NCI-H146 (cell line): ENCODE measurements at places on chromosomes 6 and 20.

GRCh38 chr6:144215402-144215931, 65.2 kb downstream of the STX11 start:
- peak; percentile 30 for DNase-seq

DNA sequence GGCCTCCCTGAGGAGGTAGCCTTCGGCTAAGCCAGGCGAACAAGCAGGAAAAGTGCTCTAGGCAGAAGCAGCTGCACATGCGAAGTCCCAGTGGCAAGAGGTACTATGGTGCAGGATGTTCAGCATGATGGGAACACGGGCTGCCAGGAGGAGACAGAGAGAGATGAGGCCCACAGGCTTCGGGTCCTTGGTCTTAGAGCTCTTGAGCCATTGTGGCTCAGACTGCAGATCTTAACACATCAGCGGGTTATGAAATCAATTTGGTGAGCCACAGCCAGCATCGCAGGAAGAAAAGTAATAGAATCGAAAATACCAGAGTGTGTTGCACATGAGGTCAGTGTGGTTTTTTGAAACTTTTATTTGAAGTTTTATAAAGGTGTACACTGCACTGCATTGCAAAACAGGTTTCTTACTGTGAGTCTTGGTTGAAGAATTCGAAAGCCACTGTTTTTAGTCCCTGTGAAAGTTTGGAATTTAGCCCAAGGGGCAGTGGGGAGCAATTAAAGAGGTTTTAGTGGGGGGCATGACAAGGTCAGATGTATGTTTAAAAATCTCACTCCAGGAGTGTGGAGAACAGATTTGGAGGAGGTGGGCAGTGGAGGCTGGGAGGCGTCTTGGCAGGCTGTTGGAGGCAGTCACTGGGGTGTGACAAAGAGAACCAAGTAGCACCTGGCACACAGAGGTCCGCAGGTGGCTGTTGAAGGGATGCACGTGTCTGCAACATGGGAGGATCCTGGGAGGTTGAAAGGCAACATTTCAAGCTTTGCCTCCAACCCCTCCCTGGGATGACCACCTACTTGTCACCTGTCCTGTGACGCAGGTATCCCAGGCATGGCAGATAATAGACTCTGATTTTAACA, 69.3 kb downstream of the EYA2 start:
- DNase-seq, result peak; percentile 29

GRCh38 chr6:414447-414846, 22.9 kb downstream of the IRF4 start:
- DNase-seq, result no peak

DNA sequence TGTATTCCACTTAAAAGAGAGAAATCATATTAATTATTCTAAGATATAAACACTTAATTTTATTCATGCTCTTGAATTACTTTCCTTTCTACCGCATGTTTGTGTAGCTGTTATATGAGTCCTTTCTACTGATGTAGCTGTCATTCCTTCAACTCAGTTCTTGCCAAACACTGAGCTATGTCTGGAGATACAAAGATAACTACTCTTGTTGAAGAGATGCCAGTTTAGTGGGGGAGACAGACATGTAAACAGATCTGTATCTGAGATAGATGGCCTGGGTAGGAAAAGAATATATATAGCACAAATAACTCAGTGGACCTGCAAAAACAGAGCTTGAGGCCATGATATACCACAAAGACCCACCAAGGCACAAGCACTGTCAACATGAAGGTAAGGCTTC, 157.3 kb downstream of the BTBD9 start:
- no peak for DNase-seq

DNA sequence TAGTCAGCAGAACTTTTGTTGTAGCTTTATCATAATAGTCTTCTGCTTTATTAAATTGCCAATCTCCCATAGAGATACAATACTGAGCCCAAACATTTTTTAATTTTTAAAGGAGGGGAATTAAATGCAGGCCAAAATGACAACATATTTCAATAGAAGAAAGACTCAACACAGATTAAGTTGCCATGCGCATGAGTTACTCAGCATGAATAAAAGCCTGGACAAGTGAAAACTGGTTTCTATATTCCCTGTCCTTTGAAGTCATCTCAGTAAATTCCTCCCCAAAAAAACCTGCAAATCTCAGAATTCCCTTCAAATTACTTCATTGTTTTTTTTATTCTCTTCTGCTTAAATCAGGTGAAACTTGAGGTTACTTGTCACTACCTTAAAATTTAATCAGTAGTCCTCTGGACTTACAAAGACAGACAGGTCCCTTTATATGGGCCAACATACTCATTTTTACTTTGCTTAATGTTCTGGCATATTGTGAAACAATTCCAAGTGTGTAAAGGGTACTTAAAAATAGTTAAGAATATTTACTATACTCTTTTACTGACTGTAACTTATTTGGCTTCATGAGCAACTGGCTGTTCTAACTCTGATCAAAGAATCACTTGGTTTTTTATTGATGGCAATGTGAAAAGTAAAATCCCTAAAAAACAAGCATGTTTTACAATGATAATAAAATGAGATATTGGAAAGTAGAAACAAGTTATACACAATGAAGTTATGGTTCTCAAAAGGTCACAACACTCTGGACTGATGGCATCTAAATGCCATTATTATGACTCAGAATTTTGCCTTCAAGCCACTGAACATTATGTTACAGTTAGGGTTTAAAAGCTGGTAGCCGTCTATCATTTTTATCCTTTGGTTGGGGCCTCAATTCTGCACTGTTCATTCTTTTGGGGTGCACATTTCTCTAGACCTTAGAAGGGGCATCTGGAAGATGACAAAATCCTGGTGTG, 49.9 kb upstream of the COL21A1 start:
- DNase-seq, result no peak

- DNase-seq, result no peak
These were observed 257.5 kb upstream of the TCF21 start for GRCh38 chr6:133631421-133631820.

DNA sequence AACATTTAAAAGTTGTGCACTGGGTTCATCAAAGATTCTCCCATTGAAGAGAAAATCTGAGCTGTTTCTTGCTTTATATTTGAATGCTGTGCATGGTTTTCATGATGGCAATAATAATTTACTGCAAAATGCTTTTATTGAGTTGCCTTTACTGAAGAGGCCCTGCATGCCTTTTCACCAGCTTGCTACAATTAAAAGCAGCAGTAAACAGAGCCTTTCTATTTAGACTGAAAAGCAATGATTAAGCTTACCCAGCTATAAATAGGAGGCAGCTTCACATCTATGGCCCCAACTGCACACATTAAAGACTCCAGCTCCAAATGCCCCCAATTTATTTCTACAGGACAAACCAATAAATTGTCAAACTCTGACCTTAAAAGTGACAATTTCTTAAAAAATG, 70.3 kb downstream of the ANKEF1 start:
- DNase-seq, result peak; percentile 95

DNA sequence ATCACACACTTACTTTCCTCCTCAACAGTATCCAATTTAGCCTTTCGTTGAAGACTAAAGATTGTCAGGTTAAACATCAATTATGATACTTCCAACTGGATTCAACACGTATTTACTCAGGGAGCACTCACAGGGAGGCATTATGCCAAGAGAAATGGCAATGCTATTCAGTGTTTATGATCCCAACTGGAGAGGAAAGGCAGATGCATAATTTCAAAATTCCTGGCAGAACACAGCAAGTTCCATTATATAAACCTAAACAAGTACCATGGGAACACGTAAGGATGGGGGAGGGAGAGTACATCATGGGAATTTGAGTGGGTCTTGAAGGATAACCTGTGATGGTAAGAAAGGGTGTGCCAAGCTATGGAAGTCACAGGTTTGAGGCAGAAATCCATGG, 112.7 kb downstream of the ISM1 start:
- no peak for DNase-seq

DNA sequence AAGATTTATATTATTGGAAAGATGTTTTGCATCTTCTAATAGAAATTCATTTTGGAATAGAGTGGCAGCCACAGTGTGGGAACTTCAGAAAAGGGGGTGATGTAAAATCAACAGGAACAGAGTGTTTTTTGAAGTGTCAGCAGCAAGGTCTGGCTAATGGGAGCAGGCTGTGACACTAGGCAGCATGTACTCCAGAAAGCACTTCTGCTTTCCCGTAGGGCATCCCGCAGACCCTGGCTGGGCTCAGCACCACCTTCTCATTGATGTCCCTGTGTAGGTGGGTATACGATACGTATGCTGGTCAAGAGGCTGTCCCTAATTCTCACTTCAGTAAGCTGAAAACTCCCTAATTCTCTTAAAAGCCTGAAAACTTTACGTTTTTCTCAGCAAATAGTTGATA, 74.7 kb downstream of the EYA4 start:
- DNase-seq, result peak; percentile 15

GRCh38 chr6:143694560-143694959, 16.8 kb downstream of the PHACTR2 start:
- peak; percentile 76 for DNase-seq

- DNase-seq, result no peak
These were observed 81.9 kb upstream of the RIN2 start for GRCh38 chr20:19676202-19676601.

- no peak for DNase-seq
These were observed at the start of gene HLA-DRA for GRCh38 chr6:32439602-32440214. TSS of gene HLA-DRA (plus strand) at chr6:32439887. CDS start at chr6:32439951, 64 bp downstream.

DNA sequence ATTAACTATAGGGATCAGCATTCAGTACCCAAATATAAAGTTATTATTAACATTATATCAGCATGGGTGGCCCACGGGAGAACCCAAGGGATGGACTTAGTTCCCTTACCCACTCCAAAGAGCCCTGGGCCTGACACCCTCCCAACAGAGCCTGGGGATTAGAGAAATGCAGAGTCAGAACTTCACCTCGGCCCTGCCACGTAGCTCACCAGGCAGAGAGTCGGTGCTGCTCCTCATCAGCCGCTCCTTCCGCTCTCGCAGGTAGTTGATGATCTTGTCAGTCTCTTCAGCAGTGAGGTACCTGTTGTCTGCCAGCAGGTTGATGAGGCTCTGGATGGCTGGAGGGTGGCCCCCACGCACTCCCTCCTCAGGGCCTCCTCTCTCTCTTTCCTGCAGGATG, 26.6 kb downstream of the NCOA5 start:
- DNase-seq, result no peak

GRCh38 chr20:22312744-22313346, 271.5 kb downstream of the FOXA2 start:
- DNase-seq, result peak; percentile 37

GRCh38 chr6:75296811-75297779, 12.5 kb upstream of the TMEM30A start:
- peak; percentile 63 for DNase-seq

DNA sequence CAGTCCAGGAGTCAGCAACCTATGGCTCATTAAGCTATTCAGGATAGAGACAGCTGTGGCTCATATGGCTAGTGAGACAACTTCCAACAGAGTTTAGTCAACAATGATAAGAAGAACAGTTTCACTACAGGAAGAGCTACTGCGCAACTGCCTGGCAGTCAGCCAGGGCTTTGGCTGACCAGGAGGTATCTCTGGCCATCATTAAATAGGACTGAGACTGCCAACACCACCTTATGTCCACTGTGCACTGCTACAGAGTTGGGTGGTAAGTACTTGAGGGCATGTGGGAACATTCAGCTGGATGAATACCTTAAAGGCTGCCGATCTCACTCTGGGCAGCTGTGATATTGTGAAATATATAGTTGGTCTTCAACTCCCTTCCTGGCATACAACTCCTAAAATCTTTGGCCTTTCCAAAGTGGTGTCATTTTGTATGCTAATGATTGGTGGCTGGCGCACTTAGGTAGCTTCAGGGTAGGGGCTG, 52.2 kb upstream of the FAM83C start:
- peak; percentile 98 for DNase-seq

GRCh38 chr20:56454754-56455153, 13.7 kb upstream of the RTF2 start:
- DNase-seq, result no peak

DNA sequence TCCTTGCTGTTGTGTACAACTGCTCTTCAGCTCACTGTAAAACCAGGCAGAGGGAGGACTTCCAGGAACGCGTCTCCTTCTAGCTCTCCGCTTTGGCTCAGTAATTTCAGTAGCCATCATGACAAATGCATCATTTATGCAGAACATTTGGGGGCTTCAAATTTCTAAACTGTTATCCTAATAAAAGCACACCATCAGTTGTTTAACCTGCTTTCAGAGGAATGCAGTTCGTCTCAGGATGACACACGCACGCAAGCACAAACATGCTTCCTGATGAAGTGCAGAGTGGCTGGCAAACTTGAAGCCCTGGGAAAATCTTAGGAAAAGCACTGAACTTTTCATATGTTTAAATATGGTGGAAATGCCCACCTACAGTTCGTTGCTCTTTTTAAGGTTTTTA, 24.4 kb downstream of the SLC22A23 start:
- DNase-seq, result no peak

DNA sequence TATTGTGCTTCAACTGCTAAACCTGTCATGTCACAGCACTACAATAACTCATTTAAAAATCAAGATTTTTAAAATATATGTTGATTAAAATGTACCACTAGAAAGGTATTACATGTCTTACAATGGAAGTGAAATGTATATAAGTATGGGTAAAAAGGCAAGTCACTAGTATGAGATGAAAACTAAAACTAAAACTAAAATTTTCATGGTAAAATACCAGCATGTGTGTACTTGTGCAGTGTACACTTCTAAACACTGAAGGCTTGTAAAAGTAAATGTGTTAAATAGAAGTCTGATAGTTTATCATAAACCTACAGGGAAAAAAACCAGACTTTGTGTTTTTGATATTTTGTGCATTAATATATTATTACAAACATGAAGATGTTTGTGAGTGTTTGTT, 13.7 kb upstream of the TMEM244 start:
- no peak for DNase-seq

GRCh38 chr20:16601047-16601446, 27.8 kb upstream of the KIF16B start:
- no peak for DNase-seq

DNA sequence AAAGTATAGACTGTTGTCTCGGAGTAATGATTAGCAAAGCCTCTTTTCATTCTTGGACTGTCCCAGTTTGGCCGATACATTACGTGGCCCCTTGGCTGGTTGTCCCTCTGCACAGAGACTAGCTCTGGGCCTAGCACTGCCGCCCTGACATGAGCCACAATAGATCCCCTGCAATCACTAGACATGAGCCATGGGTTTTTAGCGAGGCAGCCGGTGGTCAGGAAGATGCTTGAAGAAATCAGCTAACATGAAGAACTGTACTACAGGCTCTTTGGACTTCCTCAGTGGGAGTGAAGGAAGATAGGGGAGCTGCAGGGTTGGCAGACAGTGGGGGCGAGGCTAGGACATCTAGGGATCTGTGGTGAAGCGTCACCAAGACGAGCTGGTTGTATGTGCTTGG, 11.0 kb downstream of the DUSP22 start:
- no peak for DNase-seq

GRCh38 chr6:131490441-131490840, 82.6 kb upstream of the ARG1 start:
- no peak for DNase-seq

- DNase-seq, result no peak
These were observed 14.2 kb downstream of the TRAF3IP2 start for GRCh38 chr6:111591370-111591900.
